ENCODE measurements at places on chromosomes 16 and 17. TPM values are rescaled to one million over a fixed set of nuclear protein-coding genes. Genes with fewer than 3 reads are reported as not detected.

ZPBP2 gene
- total RNA-seq, result not detected

PMM2 gene
- total RNA-seq, result 34.3 TPM

TNK1 gene
- 6.9 TPM for total RNA-seq

TRAP1 gene
- 343 TPM for total RNA-seq

TMEM238L gene
- not detected for total RNA-seq

TMED6 gene
- total RNA-seq, result 2.2 TPM

PKD1 gene
- 74.7 TPM for total RNA-seq

TMIGD1 gene
- total RNA-seq, result not detected

KRTAP1-1 gene
- total RNA-seq, result not detected

UNC13D gene
- total RNA-seq, result 136 TPM

RCVRN gene
- total RNA-seq, result not detected

TTYH2 gene
- 3.4 TPM for total RNA-seq

CORO7 gene
- 73.3 TPM for total RNA-seq

FSCN2 gene
- total RNA-seq, result 0.32 TPM

MSLN gene
- not detected for total RNA-seq

GRB7 gene
- 1.2 TPM for total RNA-seq

MT4 gene
- not detected for total RNA-seq

GCSH gene
- 21.0 TPM for total RNA-seq

CLEC16A gene
- 20.4 TPM for total RNA-seq

COQ9 gene
- total RNA-seq, result 39.3 TPM

ST6GALNAC2 gene
- total RNA-seq, result not detected

APOH gene
- not detected for total RNA-seq

C17orf67 gene
- 2.3 TPM for total RNA-seq

SLC4A1 gene
- not detected for total RNA-seq

MYCBPAP gene
- total RNA-seq, result 6.9 TPM

OR1F1 gene
- not detected for total RNA-seq

AANAT gene
- total RNA-seq, result 0.34 TPM

PABPN1L gene
- not detected for total RNA-seq

RAPGEFL1 gene
- total RNA-seq, result 3.8 TPM

PRR29 gene
- total RNA-seq, result 2.5 TPM

ARHGAP23 gene
- total RNA-seq, result 0.47 TPM

CNTROB gene
- total RNA-seq, result 54.1 TPM

KIF2B gene
- total RNA-seq, result not detected

COX6A2 gene
- not detected for total RNA-seq

MVP gene
- 32.5 TPM for total RNA-seq

GPRC5B gene
- not detected for total RNA-seq

BAHCC1 gene
- total RNA-seq, result 0.65 TPM

SOST gene
- total RNA-seq, result not detected

KCNG4 gene
- not detected for total RNA-seq

VMO1 gene
- total RNA-seq, result not detected

CCL1 gene
- total RNA-seq, result not detected

DUS1L gene
- total RNA-seq, result 140 TPM

BAIAP3 gene
- total RNA-seq, result 0.27 TPM

C16orf89 gene
- not detected for total RNA-seq
